ENCODE measurements at places on chromosomes 13 and 19.

GRCh38 chr19:55193481-55193880 is 13.4 kb upstream of the SYT5 start:
- no peak for DNase-seq

DNA sequence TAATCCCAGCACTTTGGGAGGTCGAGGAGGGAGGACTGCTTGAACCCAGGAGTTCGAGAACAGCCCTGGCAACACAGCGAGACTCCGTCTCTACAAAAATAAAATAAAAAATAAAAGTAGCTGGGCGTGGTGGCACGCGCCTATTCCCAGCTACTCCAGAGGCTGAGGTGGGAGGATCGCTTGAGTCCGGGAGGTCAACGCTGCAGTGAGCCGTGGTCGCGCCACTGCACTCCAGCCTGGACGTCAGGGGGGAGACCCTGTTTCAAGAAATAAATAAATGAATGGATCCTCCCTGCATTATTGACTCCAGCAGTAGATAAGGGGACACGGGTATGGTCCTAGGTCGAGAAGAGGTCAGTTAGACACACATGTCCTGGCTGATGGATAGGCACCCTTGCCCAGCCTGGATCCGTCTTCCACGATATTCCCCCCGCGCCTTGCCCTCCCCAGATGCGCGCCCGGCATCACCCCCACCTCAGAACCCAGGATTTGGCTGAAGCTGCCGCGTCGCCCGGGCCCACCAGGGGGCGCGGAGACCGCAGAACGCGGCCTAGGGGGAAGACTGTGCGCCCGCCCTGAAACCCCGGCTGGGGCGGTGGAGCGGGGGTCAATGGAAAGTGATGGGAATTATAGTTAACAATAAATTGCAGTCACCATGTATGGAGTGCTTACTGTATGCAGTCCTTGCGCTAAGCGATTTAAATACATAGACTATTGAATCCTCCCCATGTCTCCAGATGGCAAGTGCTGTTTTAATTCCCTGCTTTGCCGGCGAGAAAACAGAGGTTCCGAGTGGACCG is 2.1 kb upstream of the HOOK2 start:
- DNase-seq = peak; percentile 94

- DNase-seq = no peak
Measured at GRCh38 chr19:40055049-40055448, 982 bp downstream of the ZNF780B start.

- no peak for DNase-seq
Measured at GRCh38 chr13:102608974-102609373, 12.2 kb downstream of the TPP2 start.

GRCh38 chr19:49056101-49056901 is 1.2 kb downstream of the CGB7 start:
- peak; percentile 68 for DNase-seq

DNA sequence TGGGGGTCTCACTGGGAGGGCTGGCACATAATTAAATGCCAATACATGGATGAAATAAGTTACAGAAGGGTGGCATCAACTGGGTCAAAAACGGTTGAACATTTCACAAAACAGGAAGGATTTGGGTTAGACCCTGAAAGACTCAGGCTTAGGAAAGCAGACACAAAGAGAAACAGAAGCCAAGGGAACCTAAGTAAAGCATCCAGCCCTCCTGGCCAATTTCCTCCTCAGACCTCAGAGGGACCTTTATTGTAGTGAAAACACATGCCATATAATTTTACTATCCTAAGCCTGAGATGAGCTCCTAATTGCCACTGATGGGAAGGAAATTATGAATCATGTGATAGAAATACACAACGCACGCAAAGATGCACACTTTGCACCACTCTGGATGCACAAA is 12.1 kb upstream of the CEACAM3 start:
- DNase-seq = peak; percentile 69

DNA sequence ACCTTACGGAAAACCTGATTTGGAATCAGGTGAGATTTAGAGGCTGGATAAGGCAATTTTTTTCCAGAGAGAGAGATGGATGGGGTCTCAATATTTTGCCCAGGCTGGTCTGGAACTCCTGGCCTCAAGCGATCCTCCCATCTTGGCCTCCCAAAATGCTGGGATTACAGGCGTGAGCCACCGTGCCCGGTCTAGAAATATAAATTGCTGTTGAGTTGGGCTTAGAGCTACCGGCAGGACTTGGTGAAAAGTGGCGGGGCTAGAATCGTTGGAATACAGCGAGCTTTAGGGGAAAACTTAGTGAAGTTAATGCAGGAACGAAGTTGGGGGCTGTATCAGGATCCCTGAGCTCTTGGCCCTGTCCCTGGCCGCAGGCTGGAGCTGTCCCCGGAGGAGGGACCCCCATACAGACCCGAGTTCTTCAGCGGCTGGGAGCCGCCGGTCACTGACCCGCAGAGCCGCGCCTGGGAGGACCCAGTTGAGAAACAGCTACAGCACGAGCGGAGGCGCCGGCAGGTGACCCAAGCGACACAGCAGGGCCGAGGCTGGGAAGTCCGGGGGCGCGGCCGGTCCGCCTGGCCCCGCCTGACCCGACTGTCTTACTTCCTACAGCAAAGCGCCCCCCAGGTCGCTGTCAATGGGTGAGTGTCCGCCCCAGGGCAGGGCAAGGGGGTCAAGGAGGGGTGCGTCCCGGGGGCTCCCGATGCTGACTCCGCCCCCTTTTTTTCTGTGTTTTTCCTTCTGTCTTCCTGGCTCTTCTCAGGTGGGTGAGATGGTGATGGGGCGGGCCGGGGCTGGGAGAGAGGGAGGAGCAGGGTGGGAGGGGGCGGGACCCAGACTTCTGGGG is 7.6 kb downstream of the EPS8L1 start:
- DNase-seq = no peak

DNA sequence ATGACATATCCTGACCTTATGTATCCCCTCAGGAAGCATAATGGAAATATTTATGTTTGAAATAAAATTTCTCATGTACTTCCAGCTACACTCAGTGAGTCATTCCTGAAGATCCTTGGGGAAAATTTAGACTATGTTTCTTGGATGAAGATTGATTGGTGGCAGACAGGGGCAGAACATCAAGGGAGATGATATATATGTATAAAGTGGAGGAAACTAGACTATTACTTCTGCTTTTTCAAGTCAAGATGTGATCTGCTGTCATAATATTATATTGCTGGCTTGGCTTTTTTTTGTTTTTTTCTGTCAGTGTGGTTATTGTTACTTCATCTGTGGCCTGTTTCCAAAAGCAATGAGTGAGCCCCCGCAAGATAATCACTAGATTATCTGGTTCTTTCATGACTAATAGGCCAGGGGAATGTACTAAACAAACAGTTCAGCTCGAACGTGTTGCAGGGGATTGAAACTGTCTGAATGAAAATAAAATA is 87.2 kb upstream of the TNFSF11 start:
- DNase-seq = no peak

GRCh38 chr13:113636266-113636963 is 21.6 kb downstream of the ATP4B start:
- DNase-seq = no peak

- no peak for DNase-seq
Measured at GRCh38 chr19:48455171-48455907, at the start of gene KCNJ14. TSS of gene KCNJ14 (plus strand) at chr19:48455574. CDS start at chr19:48461725, 6,151 bp downstream.

DNA sequence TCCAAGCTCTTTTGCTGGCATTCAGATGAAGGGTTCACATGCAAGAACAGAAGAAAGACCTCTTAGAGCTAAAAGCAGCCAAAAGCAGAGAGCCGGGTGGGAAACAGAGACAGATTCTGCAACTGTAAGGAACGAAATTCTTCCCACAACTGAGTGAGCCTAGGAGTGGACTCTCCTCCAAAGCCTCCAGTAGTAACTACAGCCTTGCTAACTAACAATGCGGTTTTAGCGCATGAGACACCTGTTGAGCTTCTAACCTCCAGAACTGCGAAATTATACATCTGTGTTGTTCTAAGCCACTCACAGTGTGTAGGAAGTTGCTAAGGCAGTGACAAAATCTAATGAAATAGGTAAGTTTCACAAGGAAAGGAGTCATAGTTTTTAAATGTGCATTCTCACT is 98.1 kb upstream of the SLITRK1 start:
- DNase-seq = peak; percentile 2

DNA sequence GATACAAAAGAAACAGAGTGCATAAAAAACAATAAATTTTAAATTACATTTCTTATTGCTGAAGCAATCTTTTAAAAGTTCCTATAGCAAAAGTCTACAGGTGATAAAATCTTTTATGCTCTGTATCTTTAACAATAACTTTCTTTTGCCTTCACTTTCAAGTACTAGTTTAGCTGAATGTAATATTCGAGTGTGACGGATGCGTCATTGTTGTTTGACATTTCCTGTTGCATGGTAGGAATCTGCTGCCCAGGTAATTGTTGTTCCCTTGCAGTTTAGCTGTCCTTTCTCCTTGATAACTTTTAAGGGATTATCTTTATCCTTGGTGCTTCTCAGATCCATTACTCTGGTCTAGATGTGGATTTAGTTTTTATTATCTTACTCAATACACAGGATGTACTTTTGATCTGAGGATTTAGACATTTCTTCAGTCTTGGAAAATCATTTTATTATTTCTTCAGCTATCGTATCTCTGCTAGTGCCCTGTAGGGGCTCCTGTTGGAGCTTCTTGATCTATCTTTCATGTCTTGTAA is 2.1 kb upstream of the CPB2 start:
- peak; percentile 1 for DNase-seq

- DNase-seq = no peak
Measured at GRCh38 chr13:101267656-101268055, 148.7 kb downstream of the NALCN start.

- no peak for DNase-seq
Measured at GRCh38 chr19:54952591-54953344, 5.4 kb upstream of the NLRP7 start.

GRCh38 chr13:49530457-49530856 is 34.7 kb downstream of the PHF11 start:
- DNase-seq = no peak

- DNase-seq = peak; percentile 28
Measured at GRCh38 chr13:72696579-72696978, 30.9 kb downstream of the MZT1 start.

DNA sequence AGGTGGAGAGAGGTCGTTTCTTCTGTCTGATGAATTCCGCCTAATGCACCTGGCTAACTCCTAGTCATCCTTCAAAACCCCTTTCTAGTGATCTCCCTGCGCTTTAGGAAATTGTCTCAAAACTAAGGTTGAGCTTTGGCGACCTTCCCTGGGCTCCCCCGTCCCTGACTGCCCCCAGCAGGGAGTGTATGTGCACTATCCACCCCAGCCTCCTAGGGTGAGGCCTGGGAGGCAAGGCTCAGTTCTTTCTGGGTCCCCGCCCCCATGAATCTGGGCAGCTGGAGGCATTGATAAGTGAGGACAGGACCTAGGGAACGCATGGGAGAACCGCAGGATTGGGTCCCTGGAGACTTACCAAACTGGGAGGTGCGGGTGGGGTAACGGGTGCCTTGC is 378 bp downstream of the TLE6 start:
- no peak for DNase-seq

DNA sequence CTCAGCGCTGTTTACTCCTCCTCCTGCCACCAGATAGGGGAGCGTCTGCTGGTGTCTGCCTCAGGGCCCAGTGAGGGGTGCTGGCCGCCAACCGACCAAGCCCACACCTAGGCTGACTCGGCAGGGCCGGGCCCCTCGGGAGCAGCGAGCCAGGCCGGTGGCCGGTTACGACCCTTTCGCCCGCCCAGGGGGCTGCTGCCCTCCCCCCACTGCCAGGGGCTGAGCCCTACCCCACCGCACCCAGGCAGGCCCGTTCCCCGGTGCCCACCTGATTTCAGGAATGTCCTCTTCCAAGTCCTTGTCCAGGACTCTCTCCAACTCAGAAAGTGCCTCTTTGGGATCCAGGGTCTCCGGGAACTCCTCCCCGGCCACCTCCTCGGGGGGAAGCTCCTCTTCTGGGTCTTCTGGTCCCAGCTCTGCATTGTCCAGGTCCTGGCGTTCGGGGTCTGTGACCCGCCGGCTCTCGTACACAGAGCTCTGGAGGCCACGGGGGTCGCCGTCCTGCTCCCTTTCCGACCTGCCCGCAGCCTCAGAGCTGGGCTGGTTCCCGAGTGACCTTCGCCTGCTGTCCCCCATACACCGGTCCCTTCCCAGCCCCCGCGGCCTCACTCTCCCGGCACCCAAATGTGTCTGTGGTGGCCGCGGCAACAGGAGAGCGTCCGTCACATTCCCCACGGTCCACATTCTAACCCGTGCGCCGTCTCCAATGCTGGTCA is 31.0 kb upstream of the MIER2 start:
- no peak for DNase-seq
